Epithelial cell of esophagus (primary cell): ENCODE measurements at places on chromosomes 3 and 15.

GRCh38 chr3:128420289-128420688 is 46.4 kb downstream of the DNAJB8 start:
- DNase-seq = no peak

GRCh38 chr3:30548600-30548999 is 57.8 kb upstream of the TGFBR2 start:
- peak; percentile 74 for DNase-seq

DNA sequence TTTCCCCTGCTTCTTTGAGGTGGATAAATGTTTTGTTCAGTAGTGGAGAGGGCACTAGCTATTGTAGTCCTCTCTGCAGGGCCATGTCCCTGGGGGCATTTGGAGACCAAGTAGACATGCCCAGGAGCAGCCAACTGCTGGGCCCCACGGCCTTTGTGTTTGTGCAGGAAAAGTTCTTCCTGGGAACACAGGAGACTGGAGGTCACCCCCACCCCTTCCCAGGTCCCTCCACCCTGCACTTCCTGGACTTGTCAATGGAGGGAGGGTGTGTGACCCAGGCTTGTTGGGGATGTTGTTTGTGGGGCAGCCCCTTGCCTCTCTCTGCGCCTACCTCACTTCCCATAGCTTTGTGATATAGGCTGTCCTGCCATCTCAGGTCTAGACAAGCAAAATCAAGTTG is 317.0 kb upstream of the LRRFIP2 start:
- DNase-seq = no peak

DNA sequence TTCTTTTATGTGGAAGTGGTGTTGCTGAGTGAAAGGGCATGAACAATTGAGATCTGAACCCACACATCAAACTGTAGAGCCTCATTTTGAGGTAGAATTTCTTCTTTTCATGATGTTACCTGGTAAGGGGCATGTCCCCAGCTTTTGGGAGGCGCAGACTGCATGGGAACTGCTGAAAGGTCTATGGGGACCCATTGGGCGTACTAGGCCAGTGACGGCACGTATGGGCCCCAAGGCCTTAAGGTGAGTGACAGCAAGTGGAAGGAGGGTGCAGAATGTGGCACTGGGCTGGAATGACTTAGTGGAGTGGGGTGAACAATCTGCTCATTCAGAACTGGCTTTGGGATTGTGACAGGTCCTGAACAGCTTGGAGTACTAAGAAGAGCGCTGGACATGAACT is 123.6 kb upstream of the RGMA start:
- no peak for DNase-seq

- no peak for DNase-seq
Measured at GRCh38 chr3:110788794-110789193, 282.8 kb upstream of the NECTIN3 start.

DNA sequence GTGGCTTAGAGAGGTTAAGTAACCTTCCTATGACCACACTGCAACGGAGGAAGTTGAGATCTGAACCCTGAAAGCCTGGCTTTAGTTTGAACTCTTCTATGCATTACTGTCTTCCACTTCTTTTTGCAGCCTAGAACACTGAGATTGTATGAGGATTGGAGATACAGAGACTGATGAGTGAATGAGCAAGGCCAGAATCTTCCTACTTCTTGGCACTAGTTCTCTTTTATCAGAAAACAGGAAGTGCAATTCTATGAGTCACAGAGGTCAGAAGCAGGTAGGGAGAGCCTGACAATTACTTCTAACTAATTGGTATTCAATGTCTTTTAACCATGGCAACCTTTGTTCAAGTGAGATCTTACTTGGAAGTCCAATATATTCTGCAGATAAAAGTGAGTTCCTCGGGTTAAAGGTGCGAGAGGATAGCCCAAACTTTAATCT is 219.0 kb downstream of the SHQ1 start:
- peak; percentile 75 for DNase-seq

DNA sequence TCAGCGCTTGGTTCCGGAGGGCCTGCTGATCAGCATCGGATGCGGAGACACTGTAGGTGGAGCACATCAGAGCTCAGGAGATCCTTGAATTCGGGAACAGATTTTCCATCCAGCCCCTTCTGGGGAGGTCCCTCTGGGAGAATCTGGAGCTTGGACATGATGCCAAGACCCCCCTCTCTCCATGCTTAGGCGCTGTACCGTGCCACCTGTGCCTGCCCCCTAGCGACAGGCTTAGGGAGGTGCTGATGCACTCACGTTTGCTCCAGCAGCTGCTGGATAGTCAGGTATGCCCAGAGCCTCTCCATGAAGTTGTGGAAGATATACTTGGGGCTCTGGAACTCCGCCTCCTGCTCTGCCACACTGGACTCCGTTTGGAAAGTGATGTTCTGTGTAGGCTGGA is 9.7 kb downstream of the ITIH4 start:
- DNase-seq = peak; percentile 49

GRCh38 chr3:66415867-66416428 is 84.9 kb downstream of the LRIG1 start:
- DNase-seq = no peak

GRCh38 chr15:78130466-78131294 is 565 bp downstream of the CIB2 start:
- no peak for DNase-seq

DNA sequence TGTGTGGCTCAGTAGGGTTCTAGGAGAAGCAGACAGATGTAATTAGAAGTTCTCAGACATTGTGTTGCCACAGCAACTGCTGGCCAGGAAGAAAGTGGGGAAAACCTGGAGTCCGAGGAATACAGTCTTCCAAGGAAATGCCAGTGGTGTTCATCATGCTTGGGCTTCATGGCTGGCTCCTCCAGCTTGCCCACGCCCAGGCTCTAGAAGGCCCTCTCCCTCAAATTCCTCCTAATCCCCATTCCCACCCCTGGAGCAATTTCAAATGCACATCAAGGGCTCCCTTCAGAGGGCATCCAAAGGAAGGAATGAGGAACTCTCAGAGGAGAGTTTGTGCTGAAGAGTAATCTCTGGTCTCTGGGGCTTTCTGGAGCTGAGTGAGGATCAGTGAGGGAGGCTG is 21.9 kb downstream of the FSTL1 start:
- no peak for DNase-seq

- no peak for DNase-seq
Measured at GRCh38 chr15:75064846-75065245, 41.5 kb downstream of the PPCDC start.

DNA sequence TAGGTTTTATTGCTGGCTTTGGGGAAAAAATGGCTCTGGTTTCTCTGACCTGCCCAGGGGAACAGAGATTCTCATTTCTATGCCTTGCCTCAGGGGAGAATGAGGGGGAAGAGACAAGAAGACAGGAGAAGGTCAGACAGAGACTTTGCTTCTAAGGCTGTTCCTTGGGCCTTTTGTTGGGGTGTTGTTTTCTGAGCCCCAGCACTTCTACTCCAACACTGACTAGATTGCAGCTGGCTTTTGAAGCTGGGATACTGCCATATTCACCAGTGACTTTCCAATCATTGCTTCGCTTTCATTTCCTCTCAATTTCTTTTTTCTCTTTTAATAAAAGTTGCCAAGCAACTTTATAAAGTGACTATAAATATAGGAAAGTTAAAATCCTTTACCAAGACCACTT is 143.2 kb upstream of the ARHGEF26 start:
- no peak for DNase-seq

DNA sequence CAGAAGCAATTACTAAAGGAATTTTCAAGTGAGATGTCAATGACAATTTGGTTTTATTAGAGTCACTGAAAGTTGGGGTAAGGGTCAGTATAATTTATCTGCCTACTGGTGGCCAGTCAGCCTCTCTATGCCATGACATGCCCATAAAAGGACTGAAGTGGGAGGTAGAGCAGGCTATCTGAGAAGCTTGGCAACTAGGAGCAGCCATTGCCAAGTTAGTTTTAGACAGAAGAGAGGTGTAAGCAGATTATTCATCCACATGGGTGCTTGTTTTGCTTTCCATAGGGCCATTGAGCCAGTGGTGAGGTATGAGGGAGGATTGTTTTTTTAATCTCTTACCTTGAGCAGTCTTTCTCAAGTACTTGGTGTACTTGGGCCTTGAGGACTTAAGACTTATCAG is 8.1 kb upstream of the RBP1 start:
- DNase-seq = no peak

DNA sequence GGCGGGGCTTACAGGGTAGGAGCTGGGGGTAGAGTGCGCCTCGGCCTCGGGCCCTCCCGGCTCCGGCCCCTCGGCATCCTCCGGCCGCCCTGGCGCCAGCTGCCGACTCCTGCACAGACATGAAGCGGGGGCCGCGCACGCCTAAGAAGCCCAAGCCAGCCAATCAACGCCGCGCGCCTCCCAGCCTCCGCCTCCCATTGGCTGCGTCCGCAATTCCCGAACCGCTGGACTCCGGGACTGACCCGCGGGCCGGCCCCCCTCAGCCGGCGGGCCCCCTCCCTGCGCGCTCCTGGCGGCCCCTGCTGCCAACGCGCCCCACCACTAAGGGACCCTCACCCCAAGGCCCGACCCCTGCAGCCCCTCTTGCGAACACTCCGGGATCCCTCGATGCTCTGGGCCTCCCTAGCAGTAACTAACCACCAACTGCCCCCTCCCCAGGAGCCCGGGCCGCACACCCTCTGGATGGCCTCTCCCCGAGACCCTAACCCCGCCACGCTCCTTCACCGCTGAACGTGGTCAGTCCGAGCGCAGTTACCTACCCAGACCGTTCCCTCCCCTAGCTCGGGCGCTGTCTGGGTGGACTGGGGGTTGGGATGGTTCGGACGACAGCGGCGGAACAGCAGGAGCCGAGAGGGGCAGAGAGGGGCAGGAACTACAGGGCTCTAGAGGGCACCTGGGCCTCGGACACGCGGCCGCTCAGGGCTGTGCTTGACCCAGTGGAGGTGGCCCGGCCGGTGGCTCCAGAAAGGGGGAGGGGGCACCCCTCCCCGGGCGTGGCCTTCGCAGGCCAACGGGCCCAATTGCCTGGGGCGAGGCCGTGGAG is 5.0 kb downstream of the GATA2 start:
- DNase-seq = peak; percentile 73
